ENCODE measurements at places on chromosomes 5 and 9.

DNA sequence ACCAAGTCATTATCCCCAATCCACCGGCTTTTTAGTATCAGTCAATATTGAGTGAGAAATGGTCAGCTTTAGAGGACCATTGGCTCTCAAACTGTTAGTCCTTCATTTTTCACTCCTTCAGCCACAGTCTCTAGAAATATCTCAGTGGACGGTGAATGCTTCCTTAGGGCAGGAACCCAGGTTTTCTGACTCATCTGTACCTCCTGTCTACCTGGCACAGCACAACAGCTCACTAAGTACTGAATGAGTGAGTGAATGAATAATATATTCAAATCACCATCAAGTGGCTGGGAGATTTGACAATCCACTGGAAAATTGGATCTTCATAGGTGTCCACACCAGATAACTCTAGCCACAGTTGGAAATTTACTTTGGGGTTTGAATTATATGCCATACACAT is 609.5 kb upstream of the CLINT1 start:
- no peak for DNase-seq

- no peak for DNase-seq
These were observed 8.4 kb downstream of the PTCH1 start for GRCh38 chr9:95508242-95508967.

DNA sequence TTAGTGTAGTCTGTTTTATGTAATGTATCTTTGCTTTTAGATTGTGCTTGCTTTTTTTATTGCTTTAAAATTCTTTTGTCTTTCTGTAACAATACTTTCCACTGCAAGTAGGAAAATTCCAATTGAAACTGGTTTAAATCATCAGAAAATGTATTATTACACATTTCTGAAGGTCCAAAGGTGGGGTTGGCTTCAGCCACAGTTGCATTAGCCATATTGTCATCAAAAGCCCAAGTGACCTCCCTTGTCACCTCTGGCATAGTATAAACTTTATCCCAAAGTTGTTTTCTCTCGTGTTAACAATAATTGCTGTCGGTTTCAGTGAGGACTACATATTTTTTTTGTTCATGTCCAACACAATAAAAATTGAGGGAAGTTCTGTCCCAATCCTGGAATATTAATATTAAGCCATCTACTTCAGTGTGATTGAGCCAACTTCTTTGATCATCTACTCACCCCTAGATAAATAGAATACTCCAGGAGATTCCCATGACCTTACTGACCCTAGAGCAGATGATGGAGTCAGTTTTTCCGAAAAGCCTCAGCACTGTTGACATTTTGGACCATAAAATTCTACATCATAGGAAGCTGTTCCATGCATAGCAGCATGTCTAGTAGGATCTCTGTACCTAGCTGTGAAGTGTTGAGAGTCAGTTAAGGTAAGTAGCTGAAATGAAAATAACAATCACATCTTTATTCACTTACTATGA is 52.4 kb upstream of the MACIR start:
- DNase-seq = no peak

GRCh38 chr5:142758062-142758795 is 11.9 kb upstream of the ARHGAP26 start:
- no peak for DNase-seq

DNA sequence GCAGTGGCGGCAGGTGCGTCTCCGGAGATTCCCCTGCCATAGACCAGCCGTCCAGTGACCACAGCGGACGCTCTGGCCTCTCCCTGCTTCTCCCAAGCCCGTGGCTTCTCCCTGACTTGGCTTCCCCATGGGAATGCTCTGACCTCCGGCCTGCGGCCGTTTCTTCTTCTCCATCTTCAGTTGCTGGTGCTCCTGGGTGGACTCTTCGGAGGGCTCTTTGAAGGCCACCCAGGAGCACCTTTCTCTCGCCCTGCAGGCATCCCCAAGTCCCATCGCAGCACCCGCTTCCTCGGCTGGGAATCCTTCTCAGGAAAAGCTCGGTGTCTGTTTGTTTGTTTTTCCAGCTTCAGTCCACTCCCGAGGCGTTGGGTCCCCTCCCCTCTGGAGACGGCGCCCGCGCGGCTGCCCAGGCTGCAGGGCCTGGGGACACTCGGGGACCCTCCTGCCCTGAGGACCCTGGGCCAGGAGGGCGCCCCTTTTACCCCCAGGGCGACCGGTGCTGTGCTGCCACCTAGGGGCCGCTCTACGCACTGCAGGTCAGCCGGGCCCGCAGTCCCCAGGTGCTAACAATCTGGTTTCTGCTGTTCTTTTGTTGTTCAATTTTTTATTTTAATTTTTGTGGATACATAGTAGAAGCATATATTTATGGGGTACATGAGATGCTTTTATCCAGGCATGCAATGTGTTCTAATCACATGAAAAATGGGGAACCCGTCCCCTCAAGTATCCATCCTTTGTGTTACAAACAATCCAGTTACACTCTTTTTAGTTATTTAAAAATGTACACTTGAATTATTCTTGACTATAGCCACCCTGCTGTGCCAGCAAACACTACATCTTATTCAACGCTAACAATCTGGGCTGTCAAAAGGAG is 197.9 kb upstream of the ADAMTS16 start:
- no peak for DNase-seq
